ENCODE measurements at places on chromosomes 7 and 10. TPM values are rescaled to one million over a fixed set of nuclear protein-coding genes. Genes with fewer than 3 reads are reported as not detected.
A peak's percentile ranks its signal among the peaks of the same experiment; 100 is the strongest.

The FGL2 gene
- under 0.01 TPM for total RNA-seq

DNA sequence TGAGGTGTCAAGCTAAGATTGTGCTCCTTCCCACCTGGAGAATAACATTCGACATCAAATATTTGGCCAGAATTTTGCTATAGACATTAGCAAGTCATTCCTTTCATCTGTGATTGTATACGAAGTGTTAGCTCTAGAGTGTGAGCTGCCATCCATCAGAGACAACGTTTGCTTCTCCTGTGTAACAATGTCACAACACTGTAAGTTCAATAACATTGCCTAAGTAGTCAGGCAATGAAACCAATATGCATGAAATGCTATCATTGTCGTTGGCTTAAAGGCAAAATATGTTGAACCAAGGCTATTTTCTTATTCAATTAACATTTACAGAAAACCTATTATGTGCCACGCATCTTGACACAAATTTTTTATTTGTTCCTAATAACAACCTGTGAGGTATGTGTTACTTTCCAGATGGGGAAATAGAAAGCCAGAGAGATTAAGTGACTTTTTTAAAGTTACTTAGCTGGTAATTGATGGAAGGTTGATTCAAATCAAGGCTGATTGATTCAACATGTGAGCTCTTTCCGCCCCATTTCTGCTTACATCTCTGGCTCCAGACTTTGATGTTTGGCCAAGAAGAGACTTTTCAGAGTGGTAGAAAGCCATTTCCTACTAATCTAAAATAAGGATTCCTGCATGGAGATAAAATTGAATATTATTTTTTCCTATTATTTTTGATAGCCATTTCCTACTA is 32.0 kb downstream of the BET1 start:
- H3K4me3 ChIP-seq = no peak overlapping the region
- no peaks in the 10 kb centered on the region for H3K36me3 ChIP-seq
- H3K4me1 ChIP-seq = peaks cover 15% of the 10 kb centered on the region

The LRRC18 gene
- not detected for total RNA-seq

DNA sequence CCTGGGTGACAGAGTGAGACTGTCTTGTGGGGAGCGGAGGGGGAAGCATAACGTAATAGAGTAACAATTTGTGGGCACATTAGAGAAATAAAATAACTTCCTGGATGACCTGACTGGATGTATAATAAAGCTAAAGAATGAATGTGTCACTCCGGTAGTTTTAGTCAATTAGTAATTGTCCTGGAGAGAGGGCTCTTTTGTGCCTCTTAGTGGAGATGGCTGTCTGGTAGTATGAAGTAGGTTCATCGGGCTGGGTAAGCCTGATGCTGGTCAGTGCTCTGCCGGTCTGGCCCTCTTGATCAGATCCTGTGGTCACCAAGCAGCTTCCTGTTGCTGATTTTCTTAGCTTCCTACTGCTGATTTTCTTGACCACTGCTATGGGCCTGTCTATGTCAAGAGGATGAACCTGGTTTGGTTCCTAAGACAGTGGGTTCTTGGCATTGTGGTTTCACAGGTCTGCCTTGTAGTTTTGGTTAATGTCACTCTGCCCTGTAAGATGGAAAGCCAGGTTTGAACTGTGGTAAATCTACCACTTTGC is 34.1 kb downstream of the ZRANB1 start:
- no peak for DNase-seq

- peaks cover 2% of the 10 kb centered on the region for H3K4me1 ChIP-seq
- no peak overlapping the region for H3K4me3 ChIP-seq
- H3K27me3 ChIP-seq = no peaks in the 10 kb centered on the region
- H3K27ac ChIP-seq = no peak overlapping the region
These were observed 87.9 kb downstream of the SLC37A3 start for GRCh38 chr7:140310337-140311002.

The TMUB1 gene
- 18.1 TPM for total RNA-seq

GRCh38 chr7:36366005-36366717 is 23.5 kb upstream of the ANLN start:
- peak overlapping the region; percentile 80 for H3K4me3 ChIP-seq
- H3K27ac ChIP-seq = no peak overlapping the region
- H3K4me1 ChIP-seq = peaks cover 4% of the 10 kb centered on the region

GRCh38 chr7:116177009-116177408 is 33.3 kb upstream of the TES start:
- H3K27me3 ChIP-seq = no peaks in the 10 kb centered on the region
- H3K4me1 ChIP-seq = peaks cover 20% of the 10 kb centered on the region
- peak; percentile 77 for DNase-seq
- H3K36me3 ChIP-seq = no peaks in the 10 kb centered on the region
- peak overlapping the region; percentile 7 for H3K4me3 ChIP-seq

DNA sequence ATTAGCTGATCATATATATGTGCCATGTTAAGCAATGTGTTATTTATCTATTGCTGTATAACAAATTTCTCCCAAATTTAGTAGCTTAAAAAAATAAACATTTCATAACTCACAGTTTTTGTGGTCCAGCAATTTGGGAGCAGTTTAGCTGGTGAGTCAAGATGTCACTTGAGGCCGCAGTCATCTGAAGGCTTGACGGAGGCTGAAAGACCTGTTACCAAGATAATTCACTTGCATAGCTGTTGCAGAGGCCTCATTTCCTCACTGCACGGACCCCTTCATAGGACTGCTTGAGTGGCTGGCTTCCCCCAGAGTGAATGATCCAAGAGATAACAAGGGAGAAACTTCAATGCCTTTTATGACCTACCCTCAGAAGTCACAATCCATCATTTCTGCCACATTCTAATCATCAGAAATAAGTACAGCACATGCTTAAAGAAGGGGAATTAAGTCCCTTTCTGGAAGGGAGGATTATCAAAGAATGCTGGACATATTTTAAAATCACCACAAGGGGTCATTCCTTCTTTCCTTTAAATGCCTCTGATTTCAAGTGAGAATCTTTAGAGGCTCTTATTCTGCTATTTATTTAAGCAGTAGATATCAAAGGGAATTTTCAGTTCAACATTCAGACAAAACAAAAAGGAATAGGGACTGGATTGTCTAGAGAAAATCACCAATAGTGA is 10.5 kb upstream of the SRPK2 start:
- H3K4me1 ChIP-seq = peaks cover 21% of the 10 kb centered on the region
- H3K4me3 ChIP-seq = no peak overlapping the region
- no peaks in the 10 kb centered on the region for H3K36me3 ChIP-seq
- H3K27ac ChIP-seq = no peak overlapping the region

DNA sequence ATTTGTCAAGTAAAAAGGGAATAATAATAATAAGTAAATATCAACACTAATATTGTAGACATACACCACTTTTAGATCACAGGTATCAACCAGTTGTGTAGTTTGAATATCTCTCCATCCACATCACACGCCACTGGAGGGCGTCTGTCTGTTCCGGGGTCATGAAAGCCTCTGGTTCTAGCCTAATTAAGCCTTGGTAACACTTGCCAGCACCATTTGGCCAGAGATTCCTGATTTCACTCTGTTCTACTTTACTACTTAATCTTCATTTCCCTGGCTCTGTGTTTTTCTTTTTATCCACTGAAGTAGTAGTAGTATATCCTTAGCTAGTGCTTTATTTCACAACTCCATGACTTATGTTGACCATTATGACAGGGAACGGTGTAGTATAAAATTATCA is 285.6 kb upstream of the POM121L12 start:
- no peak for DNase-seq
- H3K4me1 ChIP-seq = no peaks in the 10 kb centered on the region
- no peaks in the 10 kb centered on the region for H3K36me3 ChIP-seq

DNA sequence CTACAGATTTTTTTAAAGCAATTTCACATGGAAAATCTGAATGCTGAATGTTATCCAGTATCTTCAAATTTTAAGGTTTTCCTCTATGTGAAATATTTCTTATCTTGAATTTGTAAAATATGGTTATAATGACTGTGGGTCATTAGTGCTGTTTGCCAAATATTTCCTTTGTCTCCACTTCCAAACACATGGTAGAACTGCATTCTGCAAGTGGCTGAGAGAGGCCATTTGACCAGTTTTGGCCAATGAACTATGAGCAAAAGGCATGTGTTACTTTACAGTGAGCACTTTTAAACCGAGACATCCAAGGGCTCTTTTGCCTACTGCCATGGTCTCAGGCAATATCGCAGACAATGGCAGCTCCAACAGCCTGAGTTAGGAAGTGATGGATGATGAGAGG is 117.2 kb upstream of the RSU1 start:
- no peak overlapping the region for H3K4me3 ChIP-seq
- H3K27me3 ChIP-seq = no peaks in the 10 kb centered on the region
- no peak for DNase-seq
- H3K27ac ChIP-seq = no peak overlapping the region

The IKZF1 gene
- under 0.01 TPM for total RNA-seq

DNA sequence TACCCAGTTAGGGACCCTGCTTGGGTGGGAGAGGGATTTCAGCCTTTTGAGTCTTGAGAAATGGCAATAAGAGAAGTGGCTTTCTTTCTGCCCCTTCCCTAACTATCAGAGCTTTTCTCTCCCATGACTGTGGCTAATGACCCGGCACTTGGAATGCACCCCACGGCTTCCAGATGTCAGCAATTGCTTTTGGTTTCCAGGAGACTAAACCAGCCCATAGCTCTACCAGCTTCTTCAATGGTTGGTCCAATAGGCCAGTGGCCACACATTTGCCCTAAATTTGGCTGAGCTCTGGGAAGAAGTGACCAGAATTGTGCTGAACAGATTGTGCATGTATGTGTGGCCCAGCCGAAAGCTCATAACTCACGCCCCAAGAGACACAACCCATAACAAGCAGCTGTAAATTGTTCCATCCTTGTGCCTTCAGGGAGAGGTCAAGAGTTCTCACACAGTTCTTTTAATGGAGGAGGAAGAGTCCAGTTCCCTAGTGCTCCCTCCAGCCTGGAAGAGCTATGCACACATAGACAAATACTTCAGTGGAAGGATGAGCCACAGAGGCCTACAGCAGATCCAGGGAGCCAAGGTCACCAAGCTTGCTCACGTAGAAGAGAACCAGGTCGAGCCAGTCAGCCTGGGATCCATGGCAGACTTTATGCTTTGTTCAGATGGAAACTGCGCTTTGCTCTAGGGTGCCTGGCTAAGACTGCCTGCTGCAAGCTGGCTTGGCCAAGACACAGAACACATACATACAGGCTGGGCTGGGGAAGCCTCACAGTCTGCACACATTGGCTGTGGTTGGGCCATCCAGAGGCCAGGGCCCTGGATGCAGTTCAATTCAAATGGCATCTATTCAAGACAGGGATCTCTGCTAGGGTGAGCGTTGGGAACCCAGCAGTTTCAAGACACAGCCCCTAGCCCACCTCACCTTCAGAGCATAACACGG is 131.8 kb upstream of the HABP2 start:
- H3K27ac ChIP-seq = no peak overlapping the region
- H3K4me1 ChIP-seq = no peaks in the 10 kb centered on the region
- peaks cover 10% of the 10 kb centered on the region for H3K27me3 ChIP-seq
- H3K4me3 ChIP-seq = no peak overlapping the region
- DNase-seq = no peak
- no peaks in the 10 kb centered on the region for H3K36me3 ChIP-seq

- DNase-seq = no peak
- no peak overlapping the region for H3K27ac ChIP-seq
- H3K4me3 ChIP-seq = no peak overlapping the region
- H3K27me3 ChIP-seq = no peaks in the 10 kb centered on the region
- peaks cover 21% of the 10 kb centered on the region for H3K4me1 ChIP-seq
These were observed 219.6 kb downstream of the ARHGAP12 start for GRCh38 chr10:31709028-31709427.

- H3K36me3 ChIP-seq = no peaks in the 10 kb centered on the region
- peak overlapping the region; percentile 13 for H3K4me3 ChIP-seq
- H3K27ac ChIP-seq = no peak overlapping the region
- DNase-seq = no peak
- H3K27me3 ChIP-seq = no peaks in the 10 kb centered on the region
- H3K4me1 ChIP-seq = peaks cover 10% of the 10 kb centered on the region
These were observed 78.3 kb downstream of the GRK5 start for GRCh38 chr10:119285495-119286267.

- peaks cover 30% of the 10 kb centered on the region for H3K36me3 ChIP-seq
- H3K27me3 ChIP-seq = no peaks in the 10 kb centered on the region
- no peak for DNase-seq
- no peak overlapping the region for H3K4me3 ChIP-seq
- H3K4me1 ChIP-seq = peaks cover 7% of the 10 kb centered on the region
These were observed 15.9 kb downstream of the TTYH3 start for GRCh38 chr7:2647594-2648172.

- H3K36me3 ChIP-seq = no peaks in the 10 kb centered on the region
- H3K27me3 ChIP-seq = no peaks in the 10 kb centered on the region
These were observed 81.6 kb upstream of the ICA1 start for GRCh38 chr7:8343556-8343955.

GRCh38 chr7:29424295-29424983 is 139.2 kb upstream of the PRR15 start:
- no peaks in the 10 kb centered on the region for H3K36me3 ChIP-seq
- no peak overlapping the region for H3K4me3 ChIP-seq
- peaks cover 9% of the 10 kb centered on the region for H3K27me3 ChIP-seq
- no peak overlapping the region for H3K27ac ChIP-seq
- H3K4me1 ChIP-seq = no peaks in the 10 kb centered on the region
- no peak for DNase-seq
